Stimulated activated CD8-positive, alpha-beta memory T cell treated with anti-CD3 and anti-CD28 coated beads, Interleukin-7, amount 100 ng/mL, for 1 hour (primary cell): ENCODE measurements at places on chromosomes 7 and 10.

DNA sequence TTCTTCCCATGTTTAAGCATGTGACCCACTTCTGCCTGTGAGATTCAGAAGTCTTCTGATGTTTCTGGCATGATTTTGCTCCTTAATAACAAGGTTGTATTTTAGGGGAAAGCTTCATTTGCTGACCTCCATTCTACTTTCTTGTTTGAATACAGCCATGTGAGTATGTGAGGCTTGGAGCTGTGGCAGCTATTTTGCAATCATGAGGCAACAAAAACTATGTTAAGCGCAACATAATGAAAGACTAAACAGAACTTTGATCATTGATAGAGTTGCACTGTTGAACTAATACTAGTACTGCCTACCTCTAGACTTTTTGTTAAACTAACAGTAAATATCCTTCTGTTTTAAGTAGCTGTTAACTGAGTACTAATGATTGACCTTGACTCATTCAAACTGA lies 203.8 kb upstream of the FAM3C start:
- no peak for DNase-seq

- peak; percentile 51 for DNase-seq
Measured at GRCh38 chr7:98745722-98746318, 124.0 kb downstream of the TMEM130 start.

- DNase-seq = no peak
Measured at GRCh38 chr7:30321089-30321881, 36.9 kb downstream of the ZNRF2 start.

DNA sequence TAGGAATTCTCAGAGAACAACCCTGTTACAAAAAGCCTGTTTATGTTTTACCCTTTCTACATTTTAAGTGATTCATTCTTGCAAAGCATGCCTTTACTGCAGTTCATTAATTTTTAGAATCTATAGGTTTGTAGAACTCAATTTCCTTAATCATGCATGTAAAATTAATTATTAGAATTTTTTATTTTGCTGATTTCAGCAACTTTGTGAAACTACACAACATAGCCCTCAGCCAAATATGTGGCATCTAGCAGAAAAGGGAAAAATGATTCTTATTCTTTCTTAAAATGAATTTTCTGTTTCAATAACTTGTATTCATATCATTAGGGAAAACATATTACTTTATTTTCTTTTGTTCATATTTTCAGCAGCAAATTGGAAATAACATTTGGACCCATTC lies 392.9 kb upstream of the PFKP start:
- DNase-seq = no peak

DNA sequence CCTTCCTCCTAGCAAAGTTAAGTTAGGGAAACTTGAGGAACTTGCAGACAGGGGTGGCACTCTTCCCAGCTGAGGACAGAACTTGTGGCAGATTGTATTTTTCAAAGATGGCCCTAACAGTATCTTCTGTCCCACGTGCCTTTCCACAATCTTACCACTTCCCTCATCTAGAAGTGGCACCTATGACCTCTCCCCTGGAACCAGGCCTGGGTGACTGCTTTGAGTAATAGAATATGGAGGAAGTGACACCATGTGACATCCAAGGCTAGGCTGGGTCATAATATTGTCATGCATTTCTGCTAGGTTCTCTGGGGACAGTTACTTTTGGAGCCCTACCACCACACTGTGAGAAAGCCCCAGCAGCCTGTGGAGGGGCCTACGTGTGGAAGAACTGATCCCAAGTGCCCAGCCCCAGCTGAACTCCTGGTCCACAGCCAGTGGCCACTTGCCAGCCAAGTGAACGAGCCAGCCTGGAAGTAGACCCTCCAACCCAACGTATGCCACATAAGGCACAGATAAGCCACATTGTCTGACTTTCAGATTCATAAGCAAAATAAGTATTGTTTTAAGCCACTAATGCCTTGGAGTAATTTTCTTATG lies 193.7 kb downstream of the PTPN20 start:
- no peak for DNase-seq

- no peak for DNase-seq
Measured at GRCh38 chr7:44311561-44312495, 13.6 kb downstream of the CAMK2B start.

DNA sequence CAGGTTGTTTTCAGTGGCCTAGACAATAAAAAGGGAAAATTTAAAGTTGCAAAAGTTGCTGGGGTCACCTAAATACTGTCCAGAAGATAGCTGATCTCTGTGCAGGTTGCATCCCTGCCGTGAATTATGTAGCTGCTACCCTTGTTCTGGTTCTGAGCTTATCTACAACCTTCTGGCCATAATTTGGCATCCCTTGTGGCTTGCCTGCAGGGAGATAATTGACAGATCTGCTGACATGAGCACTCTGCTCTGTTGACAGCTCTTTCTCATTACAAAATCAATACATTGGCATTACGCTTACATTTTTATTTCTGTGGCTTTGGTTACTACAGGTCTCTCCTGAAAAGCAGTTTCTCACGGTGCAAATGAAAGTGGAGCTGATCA lies 29.3 kb upstream of the HECTD2 start:
- no peak for DNase-seq

GRCh38 chr10:126558881-126559280 lies 111.6 kb downstream of the C10orf90 start:
- DNase-seq = no peak

DNA sequence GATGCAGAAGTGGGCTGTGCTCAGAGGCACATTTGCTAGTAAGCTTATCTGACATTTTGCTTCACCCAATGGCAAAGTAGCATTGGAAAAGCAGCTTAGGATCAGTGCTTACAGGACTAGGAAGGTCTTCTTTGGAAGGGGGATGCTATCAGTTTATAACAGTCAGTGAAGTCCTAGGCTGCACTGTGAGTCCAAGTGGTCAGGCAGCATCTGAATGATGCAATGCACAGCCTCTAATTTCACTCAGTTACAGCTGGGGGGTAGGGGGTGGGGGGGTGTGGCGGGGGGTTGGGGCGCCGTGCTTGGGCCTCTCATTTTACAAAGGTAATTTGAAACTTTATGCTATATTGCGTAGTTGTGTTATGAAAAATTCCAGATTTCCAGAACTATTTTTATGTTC lies 652.3 kb upstream of the MGMT start:
- no peak for DNase-seq

- no peak for DNase-seq
Measured at GRCh38 chr10:131576341-131577177, 265.0 kb upstream of the TCERG1L start.

DNA sequence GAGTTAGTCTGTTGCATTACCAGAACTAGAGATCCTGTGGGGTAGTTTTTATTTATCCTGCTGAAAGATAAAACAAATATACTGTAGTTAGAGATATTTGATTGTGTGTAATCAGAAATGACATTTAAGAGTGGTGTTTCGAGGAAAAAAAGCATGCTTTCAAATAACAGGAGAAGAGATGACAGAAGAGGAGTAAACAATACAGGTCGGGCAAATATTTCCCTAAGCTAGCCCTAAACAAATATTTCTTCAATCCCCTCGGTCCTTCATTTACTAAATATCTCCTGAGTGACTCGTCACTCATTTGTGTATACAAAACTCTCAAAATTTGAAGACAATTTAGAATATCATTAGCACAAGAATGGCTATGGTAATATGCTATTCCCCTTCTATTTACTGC lies 219.7 kb upstream of the FERD3L start:
- no peak for DNase-seq

- DNase-seq = no peak
Measured at GRCh38 chr10:70380350-70381135, 1.9 kb downstream of the LRRC20 start.

GRCh38 chr10:88196291-88196690 lies 332.9 kb downstream of the PTEN start:
- DNase-seq = no peak

- DNase-seq = no peak
Measured at GRCh38 chr10:111076191-111076681, 593 bp upstream of the ADRA2A start.

DNA sequence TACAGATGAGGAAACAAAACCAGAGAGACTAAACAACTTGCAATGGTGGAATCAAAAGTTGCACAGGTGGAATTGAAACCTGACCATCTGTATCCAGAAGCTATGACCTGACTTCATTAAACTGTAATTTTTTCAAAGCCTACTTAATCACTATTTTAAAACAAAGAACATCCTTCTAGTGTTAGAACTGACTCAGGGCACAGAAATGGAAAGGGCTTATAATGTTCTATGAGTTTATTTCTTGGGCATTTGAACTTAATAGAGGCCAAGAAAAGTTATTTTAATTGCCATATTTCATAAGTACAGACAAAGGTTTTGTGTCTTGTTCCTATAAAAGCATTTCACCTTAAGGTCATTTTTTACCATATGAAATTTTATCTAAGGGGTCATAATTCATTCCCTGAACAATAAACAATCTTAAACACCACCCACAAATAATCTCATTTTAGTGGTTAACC lies 8.8 kb downstream of the ITGB1 start:
- no peak for DNase-seq

DNA sequence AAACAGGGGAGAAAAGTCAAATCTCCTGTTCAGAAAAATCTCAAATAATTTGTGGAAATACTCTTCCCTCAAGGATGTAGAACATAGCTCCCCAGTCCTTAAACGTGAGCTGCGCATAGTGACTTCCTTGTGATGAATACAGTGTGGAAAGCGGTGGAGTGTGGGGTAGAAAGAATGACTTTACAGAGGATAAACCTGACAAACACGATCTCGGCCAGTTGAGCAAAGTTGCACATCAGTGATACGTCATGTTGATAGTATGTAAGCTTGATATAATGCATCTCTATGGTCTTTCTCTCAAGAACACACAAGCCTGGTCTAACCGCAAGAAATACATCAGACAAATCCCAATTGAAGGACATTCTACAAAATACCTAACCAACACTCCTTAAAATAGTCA lies 32.0 kb upstream of the ZCCHC24 start:
- DNase-seq = no peak

- no peak for DNase-seq
Measured at GRCh38 chr7:77388055-77388641, 28.0 kb downstream of the GSAP start.

- DNase-seq = no peak
Measured at GRCh38 chr10:63166742-63167258, 33.7 kb downstream of the NRBF2 start.

DNA sequence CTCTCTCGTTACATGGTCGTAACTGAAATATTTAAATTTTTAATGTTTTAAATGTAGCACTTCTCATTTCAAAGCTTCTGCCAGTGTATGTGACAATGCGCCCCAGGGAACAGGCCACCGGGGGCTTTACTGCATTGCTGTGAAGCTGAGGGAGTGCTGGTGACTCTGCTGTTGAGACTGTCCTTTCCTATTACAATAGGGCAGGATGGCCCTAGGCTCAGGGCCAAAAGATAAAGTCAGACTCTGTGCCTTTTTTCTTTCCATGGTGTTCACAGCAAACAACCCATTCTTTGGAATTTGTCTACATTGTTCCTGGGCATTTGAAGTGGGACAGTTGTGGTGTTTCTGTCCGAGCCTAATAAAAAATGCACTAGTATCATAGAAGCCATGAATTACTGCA lies 107.3 kb downstream of the GALNT11 start:
- DNase-seq = no peak

DNA sequence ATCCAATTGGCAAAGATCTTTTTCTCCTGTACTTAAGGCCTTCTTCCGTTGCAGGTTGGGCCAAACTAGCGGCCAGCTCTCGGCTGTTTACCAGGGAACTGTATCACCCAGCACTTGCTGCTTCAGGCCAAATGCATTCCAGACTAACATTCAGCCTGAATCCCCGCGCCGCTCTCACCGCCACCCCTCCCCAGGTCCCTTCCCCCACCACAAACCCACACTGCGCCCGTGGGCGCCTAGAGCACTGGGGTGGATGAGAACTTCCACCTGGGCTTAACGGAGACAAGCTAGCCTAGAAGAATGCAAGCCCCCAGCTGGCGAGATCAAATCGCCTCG lies 676 bp downstream of the TCAF1 start:
- no peak for DNase-seq

GRCh38 chr10:72550239-72550638 lies 75.6 kb downstream of the MICU1 start:
- DNase-seq = no peak

DNA sequence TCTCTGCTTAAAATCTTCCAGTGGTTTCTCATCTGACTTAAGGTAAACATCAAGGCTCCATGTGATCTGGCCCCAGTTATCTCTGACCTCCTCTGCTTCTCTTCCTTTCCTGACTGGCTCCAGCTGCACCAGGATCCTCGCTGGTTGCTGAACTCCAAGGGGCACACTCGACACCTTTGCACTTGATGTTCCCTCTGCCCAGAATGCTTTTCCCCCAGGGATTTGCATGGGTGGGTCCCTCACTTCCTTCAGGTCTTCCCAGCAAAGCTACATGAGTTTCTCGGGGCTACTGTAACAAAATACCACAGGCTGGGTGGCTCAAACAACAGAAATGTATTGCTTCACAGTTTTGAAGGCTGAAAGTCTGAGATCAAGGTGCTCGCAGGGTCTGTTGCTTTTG lies 166.0 kb upstream of the CDCA7L start:
- no peak for DNase-seq

GRCh38 chr7:2810682-2811415 lies 33.3 kb downstream of the GNA12 start:
- no peak for DNase-seq

DNA sequence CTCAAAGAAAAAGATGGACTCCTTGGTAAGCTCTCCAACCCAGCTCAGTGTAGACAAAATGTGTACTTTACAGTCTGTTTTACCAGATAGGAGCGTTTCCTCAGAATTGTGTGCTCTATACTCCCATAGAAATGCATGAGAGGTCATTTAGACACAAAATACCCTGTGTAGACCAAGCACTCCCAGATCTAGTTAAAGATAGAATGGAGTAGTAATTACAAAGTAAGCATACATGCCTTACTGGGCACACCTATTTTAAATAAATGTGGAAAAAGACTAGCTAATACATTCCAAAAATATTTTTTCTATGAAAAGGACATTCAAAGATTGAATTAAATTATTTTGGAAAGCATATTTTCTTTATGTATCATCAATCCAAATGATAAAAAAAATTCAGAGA lies 271.9 kb upstream of the DGKB start:
- DNase-seq = no peak

- no peak for DNase-seq
Measured at GRCh38 chr10:77631241-77631640, 6.4 kb downstream of the KCNMA1 start.

GRCh38 chr7:106736508-106737201 lies 75.7 kb upstream of the CCDC71L start:
- DNase-seq = no peak

GRCh38 chr10:100934084-100934659 lies 21.4 kb downstream of the SLF2 start:
- no peak for DNase-seq

GRCh38 chr7:20435305-20435704 lies 104.6 kb downstream of the ITGB8 start:
- DNase-seq = no peak

DNA sequence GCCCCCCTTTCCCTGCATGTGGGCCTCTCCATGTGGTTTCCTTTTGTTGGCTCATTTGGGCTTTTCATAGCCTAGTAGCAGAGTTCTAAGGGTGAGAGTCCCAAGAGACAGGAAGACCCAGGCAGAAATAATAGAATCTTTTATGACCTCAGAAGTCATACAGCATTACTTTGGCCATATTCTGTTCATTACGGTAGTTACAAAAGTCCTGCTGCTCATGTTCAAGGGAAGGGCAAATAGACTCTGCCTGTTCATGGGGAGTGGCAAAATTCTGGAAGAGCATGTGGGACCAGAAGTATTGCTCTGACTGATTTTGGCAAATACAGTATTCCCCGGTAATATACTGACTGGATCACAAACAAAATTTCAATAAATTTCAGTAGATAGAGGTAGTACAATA lies 910.3 kb downstream of the LRMDA start:
- DNase-seq = no peak

GRCh38 chr10:109474812-109475211 lies 448.5 kb downstream of the XPNPEP1 start:
- no peak for DNase-seq
